Stimulated activated CD4-positive, alpha-beta T cell treated with anti-CD3 and anti-CD28 coated beads, Interleukin-1b, Interleukin-23, amount 100 ng/mL, for 1 hour (primary cell): ENCODE measurements at places on chromosomes 3 and 15.

DNA sequence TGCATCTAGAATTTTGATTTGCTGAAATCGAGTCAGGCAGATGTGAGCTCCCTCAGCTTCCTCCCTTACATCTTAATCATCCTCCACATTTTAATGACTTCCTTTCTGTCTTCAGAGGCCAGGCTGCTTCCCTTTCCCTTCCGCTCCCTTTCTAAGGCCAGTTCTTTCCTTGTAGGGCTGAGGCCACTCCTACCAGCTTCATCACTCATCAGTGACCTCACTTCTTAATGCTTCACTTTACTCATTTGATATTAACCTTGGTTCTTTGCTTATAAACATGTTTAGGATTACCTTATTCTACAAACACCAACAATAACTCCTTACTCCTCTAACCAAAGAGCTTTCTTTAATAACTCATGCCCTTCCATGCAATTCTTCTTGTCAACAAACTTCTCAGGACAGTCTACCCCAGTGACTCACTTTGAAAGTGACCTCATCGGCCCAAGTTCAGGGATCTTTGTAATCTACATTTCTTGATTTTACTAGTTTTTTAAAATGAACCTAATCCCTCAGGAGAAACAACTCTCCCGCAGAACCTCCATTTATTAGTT is 23.9 kb downstream of the ILDR1 start:
- DNase-seq = no peak

DNA sequence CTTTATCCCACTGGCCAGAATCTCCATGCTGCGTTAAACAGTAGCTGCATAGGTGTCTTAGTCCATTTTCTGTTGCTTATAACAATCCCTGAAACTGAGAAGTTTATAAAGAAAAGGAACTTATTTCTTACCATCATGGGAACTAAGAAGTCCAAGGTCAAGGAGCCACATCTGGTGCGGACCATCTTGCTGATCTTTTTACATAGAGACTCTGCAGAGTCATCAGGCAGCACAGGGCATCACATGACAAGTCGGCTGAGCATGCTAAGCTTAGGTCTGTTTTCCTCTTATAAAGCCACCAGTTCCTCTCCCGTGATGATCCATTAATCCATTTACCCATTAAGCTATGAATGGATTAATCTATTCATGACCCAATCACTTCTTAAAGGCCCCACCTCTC is 22.4 kb upstream of the FAM174B start:
- no peak for DNase-seq

GRCh38 chr15:62899090-62899493 is 143.5 kb upstream of the TPM1 start:
- DNase-seq = no peak

- DNase-seq = no peak
Measured at GRCh38 chr15:68816158-68816557, 4.5 kb downstream of the ANP32A start.

GRCh38 chr3:3109407-3110298 is 521 bp downstream of the IL5RA start:
- no peak for DNase-seq

DNA sequence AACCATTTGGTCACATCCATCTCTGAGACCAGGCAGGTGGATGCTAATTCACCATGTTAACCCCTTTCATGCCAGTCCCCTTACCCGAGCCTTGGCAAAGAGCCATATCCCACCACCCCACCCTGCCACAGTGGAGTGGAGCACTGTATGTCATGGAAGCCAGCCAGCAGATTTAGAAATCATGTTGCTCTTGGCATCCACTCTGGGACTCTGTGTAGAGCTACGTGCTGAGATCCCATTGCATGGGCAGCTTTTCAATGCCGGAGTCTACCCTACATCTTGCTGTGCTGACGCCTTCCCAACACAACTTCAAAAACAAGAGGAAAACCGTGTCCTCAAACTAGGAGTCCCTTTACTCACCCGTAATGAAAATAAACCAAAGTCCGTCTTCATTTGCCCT is 131.0 kb downstream of the NTRK3 start:
- DNase-seq = no peak

GRCh38 chr3:98406034-98406433 is 15.6 kb downstream of the OR5K3 start:
- no peak for DNase-seq

DNA sequence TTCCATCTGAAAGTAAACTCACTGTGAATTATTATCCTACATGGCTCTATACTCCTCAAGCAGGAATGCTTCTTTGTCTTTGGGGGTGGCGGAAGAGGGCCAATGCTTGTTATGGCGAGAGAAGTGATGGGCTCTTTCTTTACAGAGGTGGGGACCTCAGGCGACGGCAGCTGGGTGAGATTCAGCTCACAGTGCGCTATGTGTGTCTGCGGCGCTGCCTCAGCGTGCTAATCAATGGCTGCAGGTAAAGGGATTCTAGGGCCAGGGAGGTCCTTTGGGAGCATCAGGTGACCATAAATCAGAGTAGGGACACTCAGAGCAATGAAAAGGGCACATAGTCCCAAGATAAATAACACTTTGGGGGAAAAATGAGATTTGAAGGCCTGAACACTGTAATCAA is 39.0 kb downstream of the ESYT3 start:
- DNase-seq = no peak
